Stimulated activated naive CD8-positive, alpha-beta T cell treated with anti-CD3 and anti-CD28 coated beads, Interleukin-15, Interleukin-2, amounts not matched to agents 100 U/mL and 50 U/mL, for 24 hours (primary cell): ENCODE measurements at places on chromosomes 4 and X.

- DNase-seq = no peak
Measured at GRCh38 chr4:73847526-73848182, 5.4 kb upstream of the PF4V1 start.

DNA sequence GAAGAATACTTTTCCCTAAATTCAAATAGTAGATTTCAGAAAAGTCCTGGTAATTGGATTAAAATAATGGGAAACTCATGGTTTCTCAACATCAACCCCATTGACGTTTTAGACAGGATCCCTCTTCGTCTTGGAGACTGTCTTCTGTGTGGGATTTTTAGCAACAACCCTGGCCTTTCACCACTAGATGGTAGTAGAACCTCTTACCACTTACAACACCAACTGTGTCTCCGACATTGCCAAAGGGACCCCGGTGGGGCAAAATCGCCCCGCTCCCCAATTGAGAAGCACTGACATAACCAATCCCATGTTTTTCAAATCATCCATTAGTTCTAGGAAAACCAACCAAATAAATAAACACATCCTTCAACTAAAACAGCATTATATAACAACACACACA, 16.9 kb upstream of the ANOS1 start:
- no peak for DNase-seq

- no peak for DNase-seq
Measured at GRCh38 chr4:165301833-165302232, 25.6 kb upstream of the MSMO1 start.

GRCh38 chr4:7302781-7303404, 110.6 kb downstream of the SORCS2 start:
- no peak for DNase-seq

- no peak for DNase-seq
Measured at GRCh38 chr4:98803251-98803650, 125.7 kb downstream of the EIF4E start.

- DNase-seq = no peak
Measured at GRCh38 chr4:150699599-150699998, 117.6 kb downstream of the MAB21L2 start.

GRCh38 chrX:103254171-103254824, 657 bp downstream of the TCEAL8 start:
- peak; percentile 56 for DNase-seq

DNA sequence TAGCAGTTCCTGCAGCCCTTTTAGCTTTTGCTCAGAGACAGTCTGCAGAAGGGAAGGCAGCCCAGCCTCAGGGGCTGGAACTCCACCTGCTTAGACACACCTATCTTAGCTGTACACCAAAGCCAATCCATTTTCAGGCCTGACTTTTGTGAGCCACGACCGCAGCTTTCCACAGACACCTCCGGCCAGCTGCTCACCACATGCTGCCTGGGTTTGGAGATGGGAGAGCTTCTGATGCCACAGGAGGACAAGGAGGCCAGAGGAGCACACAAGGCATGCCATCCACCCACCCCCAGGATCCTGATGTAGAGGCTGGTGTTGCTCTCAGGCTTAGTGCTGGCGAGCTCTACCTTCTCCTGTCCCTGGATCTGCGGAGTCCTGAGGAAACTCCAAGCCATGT, 141.8 kb upstream of the NALF2 start:
- no peak for DNase-seq

DNA sequence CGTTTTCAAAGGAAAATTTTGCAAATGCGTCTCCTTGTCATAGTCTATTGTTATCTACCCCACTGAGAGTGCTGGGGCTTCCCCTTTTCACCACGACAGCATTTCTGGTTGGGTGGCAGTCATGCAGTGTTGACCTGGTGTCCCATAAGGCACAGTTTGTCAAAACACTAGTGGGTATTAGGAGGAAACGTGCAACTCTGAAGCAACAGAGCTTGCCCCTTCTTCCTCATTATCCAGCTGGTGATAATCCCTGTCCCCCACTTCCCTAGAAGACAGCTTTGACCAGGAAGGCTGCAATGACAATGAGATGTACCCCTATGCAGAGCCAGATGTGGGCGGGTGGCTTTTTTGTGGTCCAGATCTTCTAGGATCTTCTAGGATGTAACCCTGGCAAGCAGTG, 1.8 kb downstream of the TBC1D1 start:
- DNase-seq = peak; percentile 67

GRCh38 chr4:57119054-57119651, 9.0 kb upstream of the IGFBP7 start:
- no peak for DNase-seq

GRCh38 chr4:71201057-71201456, 137.8 kb upstream of the SLC4A4 start:
- DNase-seq = no peak

DNA sequence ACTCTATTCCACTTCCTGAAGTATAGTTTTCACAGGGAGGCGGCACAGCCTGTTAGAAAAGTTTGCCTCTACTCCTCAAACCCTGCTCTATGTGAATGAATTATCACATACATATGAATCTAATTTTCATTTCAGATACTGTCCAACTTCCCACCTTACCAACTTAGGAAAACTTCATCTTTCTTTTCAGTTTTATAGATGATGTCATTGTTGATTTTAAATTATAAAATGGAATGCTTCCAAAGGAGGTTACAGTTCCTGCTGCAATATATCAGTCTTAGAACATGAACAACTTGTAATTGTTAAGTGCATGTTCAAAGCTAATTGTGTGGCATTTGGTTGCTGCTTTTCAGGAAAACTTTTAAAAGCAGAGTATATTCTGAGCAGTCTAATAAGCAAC, 92.4 kb downstream of the NEUROG2 start:
- DNase-seq = no peak

DNA sequence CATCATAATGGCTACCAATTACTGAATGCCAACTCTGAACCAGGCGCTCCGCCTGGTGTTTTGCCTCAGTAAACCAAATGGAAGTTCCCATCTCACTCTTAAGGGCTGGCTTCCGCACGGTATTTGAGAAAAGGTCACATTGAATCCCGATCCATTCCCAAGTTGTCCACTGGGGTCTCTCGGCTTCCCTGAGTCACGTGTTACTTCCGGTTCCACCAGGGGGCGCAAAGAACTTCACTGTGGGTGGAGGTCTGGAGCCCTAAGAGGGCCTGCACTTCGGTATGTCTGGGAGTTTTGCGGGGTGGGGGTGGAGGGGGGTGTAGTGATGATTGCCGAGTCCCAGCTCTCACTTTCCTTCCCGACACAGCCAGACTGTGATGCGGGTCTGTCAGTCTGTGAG, 13.4 kb upstream of the NHS start:
- DNase-seq = peak; percentile 12

- no peak for DNase-seq
Measured at GRCh38 chrX:1526565-1526964, 10.4 kb downstream of the P2RY8 start.

GRCh38 chr4:40626183-40626990, 3.3 kb downstream of the RBM47 start:
- DNase-seq = no peak

GRCh38 chr4:169566021-169566818, 46.2 kb downstream of the NEK1 start:
- peak; percentile 11 for DNase-seq

- peak; percentile 10 for DNase-seq
Measured at GRCh38 chrX:48648336-48648751, 35.3 kb upstream of the WAS start.

DNA sequence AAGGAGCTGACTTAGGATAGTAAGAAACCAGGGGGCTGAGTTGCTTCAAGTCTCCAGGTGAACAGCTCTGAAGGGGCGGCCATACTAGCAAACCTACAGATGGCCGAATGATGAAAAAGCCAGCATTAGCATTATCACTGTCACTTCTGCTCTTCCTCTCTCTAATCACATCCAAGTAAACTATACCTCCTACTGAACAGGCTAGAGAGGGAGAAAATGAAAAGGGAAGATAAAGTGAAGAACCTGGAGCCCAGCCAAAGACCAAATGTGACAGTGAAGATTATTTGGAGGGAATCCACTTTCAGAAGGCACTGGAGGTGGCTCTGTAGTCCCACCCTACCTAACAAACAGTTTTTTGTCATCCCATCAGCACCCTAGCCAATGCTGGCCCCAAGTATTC, 50.4 kb upstream of the PRPS1 start:
- DNase-seq = no peak

GRCh38 chrX:41543668-41544067, 96.5 kb downstream of the NYX start:
- no peak for DNase-seq

- DNase-seq = no peak
Measured at GRCh38 chr4:124111922-124112321, 600.6 kb downstream of the ANKRD50 start.

DNA sequence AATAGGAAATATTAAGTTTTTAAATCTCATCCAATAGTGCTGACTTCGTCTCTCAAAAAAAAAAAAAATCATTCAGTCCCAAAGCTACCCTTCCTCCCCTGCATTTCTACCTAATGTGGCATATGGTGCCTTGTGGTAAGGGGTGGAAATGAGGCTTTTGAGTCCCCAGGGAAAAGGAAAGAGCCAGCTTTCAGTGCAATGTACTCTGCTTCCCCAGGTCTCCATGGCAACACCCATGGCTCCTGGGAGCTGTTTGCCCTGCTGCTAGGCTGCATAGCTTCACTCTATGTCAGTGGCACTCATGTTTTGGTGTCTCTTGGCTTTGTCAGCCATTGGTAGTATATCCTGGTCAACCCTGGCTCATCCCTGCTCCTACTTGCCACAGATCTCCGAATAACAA, 175.9 kb downstream of the SLC39A8 start:
- no peak for DNase-seq

- DNase-seq = no peak
Measured at GRCh38 chr4:5198656-5199541, 147.6 kb downstream of the STK32B start.

GRCh38 chr4:51843309-51844152, 578 bp downstream of the DCUN1D4 start:
- DNase-seq = peak; percentile 64

- DNase-seq = no peak
Measured at GRCh38 chr4:73538162-73538561, 56.6 kb downstream of the AFM start.

DNA sequence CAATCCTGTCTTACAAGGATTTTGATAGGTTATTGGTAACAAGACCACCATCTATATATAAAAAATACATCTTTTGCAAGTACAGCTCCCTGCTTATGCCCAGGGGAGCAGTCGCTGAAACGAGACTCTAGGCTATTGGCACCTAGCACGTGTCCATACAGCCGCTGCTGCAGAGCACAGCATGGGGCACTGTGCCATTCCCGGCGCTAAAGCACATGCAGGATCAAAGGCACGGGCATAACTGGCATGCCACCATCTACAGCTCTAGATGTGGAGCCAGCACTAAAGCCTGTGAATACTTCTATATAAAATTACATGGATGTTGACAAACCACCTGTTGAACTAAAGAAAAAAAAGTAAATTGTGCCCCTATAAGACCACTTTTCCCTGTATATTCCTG, 144.8 kb downstream of the COL25A1 start:
- no peak for DNase-seq

DNA sequence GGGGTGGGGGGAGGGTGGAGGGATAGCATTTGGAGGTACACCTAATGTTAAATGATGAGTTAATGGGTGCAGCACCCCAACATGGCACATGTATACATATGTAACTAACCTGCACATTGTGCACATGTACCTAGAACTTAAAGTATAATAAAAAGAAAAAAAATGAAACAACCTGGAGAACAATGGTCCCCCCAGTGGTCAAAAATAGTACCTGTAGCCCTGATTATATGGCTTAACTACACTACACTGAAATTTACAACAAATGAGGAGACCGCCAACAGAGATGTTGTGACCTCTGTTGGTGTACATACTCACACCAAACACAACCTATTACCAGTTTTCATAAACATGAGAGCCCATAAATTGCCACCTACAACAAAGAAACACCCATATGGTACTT, 7.3 kb upstream of the MAGEE1 start:
- DNase-seq = no peak

GRCh38 chrX:56764975-56765791, 36.1 kb downstream of the NBDY start:
- peak; percentile 34 for DNase-seq

DNA sequence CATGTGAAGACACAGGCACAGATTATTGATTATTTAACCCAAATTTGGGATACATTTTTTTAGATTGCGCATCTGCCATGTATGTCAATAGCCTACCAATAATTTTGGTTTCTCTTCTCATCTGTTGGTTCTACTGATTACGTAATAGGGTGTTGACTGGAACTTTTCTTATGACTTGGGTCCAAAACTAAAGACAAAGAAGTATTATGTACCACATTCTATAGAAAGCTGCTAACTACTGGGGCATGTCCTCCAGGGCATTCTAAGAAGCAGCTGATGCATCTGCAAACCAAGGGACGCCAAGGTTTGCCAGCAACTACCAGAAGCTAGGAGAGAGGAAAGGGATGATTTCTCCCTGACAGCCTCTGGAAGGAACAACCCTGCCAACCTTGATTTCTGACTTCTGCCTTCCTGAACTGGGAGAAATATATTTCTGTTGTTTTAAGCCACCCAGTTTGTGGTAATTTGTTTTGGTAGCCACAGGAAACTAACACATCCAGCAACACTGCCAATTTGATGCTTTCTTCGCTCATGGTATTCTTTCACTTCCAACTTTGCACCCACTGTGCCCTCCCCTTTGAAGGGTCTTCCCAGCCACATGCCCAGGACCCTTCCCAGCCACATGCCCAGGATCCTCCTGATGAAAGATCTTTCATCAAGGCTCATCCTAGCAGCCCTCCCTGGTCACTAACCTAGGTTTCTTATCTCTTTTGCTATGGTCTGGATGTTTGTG, 15.9 kb upstream of the TLR1 start:
- DNase-seq = no peak

GRCh38 chr4:76897536-76898384, at the start of gene SOWAHB:
Gene SOWAHB, minus strand, starts transcription at chr4:76898144. Its CDS starts 295 bp downstream, at chr4:76897849.
- DNase-seq = peak; percentile 22

- no peak for DNase-seq
Measured at GRCh38 chrX:3384327-3384726, 37.9 kb upstream of the MXRA5 start.

GRCh38 chr4:157779081-157779480, 393.7 kb downstream of the GASK1B start:
- DNase-seq = no peak

GRCh38 chr4:80219301-80220025, 22.2 kb downstream of the PRDM8 start:
- DNase-seq = no peak

- no peak for DNase-seq
Measured at GRCh38 chr4:109879081-109879480, 31.2 kb downstream of the LRIT3 start.

DNA sequence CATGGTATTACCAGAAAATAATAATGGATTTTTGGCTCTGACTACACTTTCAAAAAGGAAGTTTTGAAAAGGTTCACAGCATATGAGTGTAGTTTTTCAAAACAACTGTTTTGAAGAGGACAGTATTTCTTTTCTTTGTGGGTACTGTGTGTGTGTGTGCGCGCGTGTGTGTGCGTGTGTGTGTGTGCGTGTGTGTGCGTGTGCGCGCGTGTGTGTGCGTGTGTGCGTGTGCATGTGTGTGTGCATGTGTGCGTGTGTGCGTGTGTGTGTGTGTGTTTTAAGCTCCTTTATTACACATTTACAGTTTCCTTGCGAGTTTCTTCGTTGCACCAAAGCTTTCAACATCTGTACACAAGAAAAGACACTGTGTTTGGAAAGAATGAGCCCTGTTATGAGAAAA, 755.4 kb downstream of the SH3BGRL start:
- DNase-seq = no peak
